Stimulated activated CD4-positive, alpha-beta T cell treated with anti-CD3 and anti-CD28 coated beads, Interleukin-12 subunit alpha, Interleukin-12 subunit beta, amount 100 ng/mL, for 24 hours (primary cell): ENCODE measurements at places on chromosomes 2 and 18.

GRCh38 chr2:215900843-215901242, 112.5 kb downstream of the MREG start:
- DNase-seq = no peak

GRCh38 chr2:222427646-222428301, 3.4 kb downstream of the SGPP2 start:
- no peak for DNase-seq

DNA sequence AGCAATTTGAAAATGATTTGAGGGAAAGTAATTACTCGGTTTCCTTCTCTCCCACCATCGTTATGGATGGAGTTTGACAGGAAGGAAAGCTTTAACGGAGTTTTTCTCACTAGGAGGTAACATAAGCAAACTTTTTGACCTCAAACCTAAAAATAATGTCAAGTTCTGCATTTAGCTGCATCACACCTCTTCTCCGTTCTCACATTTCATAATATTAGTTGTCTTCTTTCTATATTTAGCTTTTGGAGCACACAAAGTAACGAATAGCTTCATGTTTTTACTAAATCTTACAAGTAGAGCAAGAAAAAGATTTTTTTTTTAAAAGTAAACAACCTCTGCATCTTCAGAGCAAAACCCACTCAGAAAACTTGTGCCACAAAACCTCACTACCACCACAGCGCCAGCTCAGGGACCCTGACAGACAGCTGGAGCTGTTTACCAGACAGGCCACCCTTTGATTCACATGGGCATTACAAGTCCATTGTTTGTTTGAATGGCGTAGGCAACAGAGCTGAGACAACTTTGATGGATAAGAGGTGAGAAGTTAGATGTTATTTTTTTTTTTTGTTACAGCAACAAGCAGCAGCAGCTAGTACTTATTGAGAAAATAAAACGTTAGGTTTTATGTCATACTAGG, 21.9 kb upstream of the ICOS start:
- DNase-seq = no peak

- DNase-seq = no peak
Measured at GRCh38 chr2:195594248-195594647, 62.8 kb upstream of the SLC39A10 start.

- DNase-seq = no peak
Measured at GRCh38 chr2:70779491-70779890, 11.0 kb downstream of the FIGLA start.

DNA sequence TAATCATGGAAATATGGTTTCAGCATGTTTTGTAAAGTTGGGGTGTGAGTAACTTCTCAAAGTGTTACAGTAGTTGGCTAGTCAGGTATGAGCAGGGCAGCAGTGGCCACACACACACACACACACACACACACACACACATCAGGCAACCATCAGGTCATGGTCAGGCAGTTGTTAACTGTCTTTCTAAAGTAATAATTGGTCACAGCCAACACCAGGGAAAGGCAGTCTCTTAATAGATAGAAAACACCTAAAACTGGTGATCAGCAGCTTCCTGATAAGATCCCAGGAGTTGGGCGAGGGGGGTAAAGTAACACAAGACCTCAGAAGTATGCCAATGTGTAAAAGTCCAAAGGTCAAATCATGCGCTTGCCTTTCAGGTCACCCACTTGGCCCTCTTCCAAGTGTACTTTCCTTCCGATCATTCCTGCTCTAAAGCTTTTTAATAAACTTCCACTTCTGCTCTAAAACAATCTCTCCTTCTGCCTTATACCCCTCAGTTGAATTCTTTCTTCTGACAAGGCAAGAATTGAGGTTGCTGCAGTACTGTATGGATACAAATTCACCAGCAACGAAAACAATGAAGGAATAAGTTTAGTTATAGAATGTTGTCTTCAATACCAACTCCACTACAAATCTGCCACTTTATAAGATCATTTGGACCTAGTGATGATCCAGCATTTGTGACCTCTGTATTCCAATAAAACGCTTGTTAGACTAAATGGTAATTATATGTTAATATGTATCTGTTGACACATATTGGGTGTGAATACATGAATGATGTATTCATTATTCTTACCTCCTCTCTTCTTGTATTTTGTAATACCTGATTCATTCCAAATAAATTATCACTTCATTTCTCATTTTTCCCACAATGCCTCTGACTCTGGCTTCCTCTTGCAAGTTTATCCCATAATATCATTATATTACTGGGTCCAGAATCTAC, 254.3 kb downstream of the METTL4 start:
- no peak for DNase-seq

DNA sequence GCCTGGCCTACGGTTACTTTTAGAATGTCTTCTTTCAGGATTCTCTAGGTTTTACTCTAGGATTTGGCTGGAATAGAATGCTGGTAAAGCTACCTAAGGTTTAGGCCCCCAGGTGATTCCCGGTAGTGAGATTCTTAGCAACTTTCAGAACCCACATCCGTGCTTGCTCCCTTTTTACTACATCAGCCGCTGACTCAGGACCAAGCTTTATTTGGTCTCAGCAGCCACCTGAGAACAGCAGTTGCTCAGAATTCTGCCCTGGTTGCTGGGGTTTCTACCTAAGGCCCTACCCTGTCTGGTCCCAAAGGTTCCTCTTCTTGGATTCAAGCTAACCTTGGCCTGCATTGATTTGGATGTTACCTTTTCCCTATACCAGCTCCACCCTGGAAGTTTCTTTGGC, 36.1 kb upstream of the NDUFV2 start:
- no peak for DNase-seq

DNA sequence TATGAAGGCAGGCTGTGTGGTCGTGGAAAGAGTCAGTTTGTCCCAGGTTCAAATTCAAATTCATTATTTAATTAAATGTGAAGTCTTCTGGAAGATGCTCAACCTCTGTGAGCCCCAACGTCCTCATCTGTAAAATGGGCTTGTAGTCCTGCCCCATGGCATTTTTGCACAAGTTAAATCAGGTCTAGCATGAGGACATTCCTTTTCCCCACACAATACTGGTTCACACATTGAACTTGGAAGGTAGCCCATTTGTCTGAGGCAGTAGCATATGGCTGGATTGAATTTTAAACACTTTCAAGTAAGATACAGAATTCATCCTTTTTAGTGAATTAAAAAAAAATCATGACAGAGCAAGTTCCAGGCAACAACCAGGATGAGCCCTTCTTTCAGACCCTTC, 665.4 kb upstream of the HS6ST1 start:
- no peak for DNase-seq

- no peak for DNase-seq
Measured at GRCh38 chr2:106334802-106335201, 133.4 kb downstream of the RGPD3 start.
